Mammary epithelial cell (primary cell): ENCODE measurements at places on chromosomes 12 and 14.

GRCh38 chr12:78951803-78952551 is 87.4 kb downstream of the SYT1 start:
- DNase-seq, result peak; percentile 23

- DNase-seq, result peak; percentile 2
These were observed 360.5 kb upstream of the TMPO start for GRCh38 chr12:98154850-98155249.

- no peak for DNase-seq
These were observed 10.4 kb downstream of the PAX9 start for GRCh38 chr14:36672095-36672494.

DNA sequence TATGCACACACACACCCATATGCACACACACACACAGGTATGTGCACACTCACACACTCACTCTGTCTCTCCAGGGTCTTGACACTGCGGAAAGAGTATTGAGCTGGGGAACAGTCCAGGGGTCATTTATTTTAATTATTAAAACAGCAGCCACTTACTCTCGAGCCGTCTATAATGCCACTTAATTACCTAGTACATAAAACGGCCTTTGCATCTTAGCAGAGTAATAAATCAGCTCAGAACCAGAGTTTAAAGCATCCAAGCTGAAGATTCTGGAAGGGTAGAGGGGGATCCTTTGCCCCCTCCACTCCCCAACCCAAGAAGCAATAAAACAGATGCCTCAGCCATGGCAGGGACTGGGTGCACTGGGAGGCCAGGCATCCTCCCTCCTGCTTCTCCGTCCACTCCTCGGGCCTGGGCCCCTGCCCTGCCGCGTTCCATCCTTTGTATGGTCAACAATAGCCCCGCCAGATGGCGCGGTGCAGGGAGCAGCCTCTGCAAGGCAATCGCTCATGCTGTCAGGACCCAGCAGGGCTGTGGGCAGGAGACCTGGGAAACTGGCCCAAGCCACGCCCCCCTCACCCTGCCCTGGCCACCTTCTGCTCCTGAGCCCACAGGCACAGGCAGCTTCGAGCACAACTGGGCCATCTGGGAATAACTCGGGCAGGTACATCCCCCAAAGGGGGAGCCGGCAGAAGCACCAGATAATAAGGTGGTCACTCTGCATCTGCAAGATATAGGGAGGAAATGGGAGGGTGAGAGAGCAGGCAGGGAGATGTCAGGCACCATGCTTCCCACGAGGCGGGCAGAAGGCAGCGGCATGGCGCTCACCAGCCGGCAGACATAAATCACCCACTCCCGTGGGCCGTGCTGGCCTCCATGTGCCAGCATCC is 40.9 kb downstream of the CCDC85C start:
- peak; percentile 47 for DNase-seq

DNA sequence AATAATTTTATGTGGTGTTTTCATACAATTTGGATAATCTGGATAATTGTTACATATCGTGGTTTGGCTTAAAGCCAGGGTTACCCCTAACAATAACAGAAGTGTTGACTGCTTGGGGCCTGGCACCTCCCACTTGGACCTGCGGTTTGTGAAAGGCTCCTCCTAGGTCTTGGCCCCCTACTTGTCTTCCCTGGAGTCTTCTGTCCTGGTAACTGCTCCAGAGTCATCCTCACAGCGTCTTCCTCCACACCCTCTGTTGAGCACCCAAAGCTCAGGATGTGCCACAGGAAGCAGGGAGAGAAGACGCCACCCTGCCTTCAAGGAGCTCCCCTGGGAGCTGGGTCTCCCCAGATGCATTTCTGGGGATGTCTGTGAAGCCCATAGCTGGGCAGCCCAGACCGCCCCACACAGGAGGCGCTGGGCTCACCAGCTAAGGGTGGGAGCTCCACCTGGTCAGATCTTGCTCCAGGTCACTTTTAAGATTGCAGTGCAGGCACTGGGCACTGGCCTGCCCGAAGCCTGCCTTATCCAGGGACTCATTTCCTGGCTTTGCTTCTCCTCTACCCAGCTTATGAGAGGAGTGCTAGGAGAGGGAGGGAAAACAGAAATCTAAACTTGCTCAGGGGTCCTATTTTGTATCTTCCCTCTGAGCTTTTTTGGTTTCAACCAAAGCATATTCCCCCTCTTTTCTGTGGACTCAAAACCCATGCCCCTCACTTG is 98.2 kb downstream of the ZFP36L1 start:
- DNase-seq, result no peak

- DNase-seq, result no peak
These were observed 86.5 kb downstream of the FLRT2 start for GRCh38 chr14:85616386-85616885.

DNA sequence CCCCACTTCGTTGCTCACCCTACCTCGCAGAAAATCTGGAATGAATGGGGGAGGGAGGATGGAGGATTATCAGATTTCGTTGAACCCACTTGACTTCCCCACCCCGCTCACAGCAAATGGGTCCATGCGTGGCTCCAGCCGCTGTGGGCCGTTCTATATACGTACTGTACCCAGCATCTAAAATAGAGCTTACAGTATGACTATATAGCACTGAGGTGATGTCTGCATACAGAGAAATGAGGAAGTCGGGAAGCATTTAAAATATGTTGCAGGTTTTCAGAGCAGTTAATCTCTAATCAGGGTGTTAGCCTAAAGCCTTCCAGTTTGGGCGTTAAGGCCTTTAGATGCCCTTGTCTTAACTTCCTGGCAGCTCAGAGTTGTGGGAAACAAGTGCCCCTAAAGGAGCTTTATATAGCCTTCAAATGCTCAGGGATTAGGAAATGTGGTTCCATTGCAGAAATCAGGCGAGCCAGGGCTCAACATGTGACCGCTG is 1.4 kb downstream of the BICDL1 start:
- DNase-seq, result no peak
